ENCODE measurements at places on chromosomes 16 and 17.

DNA sequence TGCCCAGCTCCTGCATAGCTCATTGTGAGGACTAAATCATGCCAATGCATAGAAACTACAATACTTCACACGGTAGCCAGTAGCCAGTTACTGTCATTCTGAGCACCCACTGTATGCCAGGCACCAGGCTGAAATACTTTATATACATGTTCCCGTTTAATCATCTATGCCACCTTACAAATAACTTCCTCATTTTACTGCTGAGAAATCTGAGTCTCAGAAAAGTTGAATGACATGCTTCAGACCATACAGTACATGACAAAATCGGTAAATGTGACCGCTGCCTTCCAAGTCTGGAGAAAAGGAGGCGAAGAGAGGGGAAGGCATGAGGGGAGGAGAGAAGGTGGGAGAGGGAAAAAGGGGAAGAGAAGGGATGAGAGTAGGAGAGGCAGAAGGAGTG lies 9.2 kb upstream of the TLCD3B start:
- DNase-seq: no peak

DNA sequence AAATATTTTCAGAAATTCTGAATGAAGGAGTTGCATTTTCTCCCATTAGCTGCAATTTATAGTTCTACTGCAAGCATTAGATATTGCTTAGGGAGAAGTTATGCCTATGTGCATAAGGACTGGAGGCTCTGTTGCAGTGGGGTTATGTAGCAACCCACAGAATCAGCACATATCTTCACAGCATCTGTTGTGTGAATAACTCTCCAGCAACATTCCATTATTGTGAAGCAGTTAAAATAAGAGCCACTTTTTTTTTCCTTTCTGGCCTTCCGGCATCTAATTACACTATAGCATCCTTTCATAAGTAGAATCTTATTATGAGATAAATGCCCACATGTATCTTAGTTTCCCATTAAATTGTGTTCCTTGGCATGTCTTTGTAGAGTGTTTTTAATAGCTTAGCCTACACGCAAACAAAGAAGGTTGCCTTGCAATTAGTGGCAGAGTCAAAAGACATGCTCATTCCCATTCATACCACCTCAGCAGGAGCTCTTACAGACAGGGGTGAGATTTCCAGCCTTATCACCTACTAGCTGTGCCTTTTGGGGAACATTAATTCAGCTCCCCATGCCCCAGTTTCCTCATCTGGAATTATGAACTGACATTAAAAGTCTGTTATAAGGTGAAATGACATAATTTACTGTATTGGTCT lies 596.0 kb upstream of the GOT2 start:
- no peak for DNase-seq

GRCh38 chr16:23907457-23907902 lies 71.7 kb downstream of the PRKCB start:
- no peak for DNase-seq

DNA sequence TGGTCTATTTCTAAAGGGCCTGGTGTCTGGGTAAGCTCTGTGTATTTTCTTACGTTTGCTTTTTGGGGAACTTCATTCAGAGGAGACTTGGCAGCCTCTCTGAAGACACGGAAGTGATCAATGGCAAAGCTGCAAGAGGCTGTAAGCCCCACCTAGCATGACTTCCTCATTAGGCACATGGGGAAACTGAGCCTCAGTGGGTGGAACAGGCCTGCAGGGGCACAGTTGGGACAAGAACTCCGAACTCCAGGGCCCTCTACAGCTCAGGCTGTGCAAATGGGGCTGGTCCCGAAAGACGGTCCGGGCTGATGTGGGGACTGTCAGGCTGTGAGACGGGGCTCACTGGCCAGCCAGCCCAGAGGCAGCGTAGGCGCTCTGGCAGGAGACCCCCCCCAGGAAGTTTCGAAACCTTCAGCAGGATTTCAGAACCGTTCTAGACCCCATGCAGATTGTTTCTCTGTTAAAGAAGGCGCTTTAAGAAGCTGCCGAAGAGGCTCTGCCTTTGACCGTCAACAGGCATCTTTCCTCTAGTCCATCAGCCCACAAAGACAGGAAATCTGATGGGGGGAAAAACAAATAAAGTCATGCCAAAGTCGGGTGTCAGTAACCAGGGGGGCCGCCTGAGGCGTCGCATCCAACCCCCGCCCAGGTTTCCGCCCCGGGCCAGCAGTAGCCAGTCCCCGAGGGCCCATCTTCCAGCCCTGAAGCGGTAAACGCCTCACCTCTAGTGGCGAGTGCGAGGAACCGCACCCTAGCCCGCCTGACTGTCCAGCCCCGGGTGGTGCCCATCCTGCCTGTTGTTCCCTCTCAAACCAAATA lies 79.8 kb upstream of the TBC1D3K start:
- peak; percentile 72 for DNase-seq

- no peak for DNase-seq
Measured at GRCh38 chr17:45143094-45143670, 5.1 kb upstream of the HEXIM1 start.

DNA sequence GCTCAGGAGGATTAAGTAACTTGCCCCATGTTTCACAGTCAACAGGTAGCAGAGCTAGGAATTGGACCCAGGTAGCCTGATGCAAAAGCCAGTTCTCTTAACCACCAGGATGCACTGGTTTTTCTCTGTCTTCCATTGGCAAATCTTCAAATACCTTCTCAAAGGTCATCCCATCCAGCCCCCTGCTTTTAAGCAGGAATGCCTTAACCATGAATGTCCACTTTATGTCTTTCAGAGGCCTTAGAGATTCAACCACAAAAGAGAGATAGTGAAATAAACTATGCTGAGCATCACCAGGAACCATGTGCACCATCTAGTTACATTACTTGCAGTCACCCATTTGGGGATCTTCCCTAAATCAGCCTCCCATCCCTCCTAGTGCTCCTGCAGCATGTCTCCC lies 94.3 kb downstream of the C17orf67 start:
- no peak for DNase-seq

DNA sequence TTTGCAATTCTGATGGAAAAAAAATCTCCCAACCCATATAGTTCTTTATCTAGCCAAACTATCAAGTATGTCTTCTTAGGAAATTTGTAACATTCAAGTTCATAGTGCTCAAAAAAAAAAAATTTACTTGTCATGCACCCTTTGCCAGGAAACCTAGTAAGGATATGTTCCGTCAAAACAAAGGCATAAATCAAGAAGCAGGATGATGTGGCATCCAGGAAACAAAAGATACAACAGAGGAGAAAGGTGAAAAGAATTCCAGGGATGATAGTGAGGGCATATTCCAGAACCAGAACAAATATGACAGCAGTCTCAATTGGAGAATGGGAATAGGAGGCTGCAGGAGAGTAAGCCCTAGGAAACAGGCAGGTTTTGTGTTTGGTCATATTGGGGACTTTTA lies 104.6 kb downstream of the SPAG9 start:
- no peak for DNase-seq

DNA sequence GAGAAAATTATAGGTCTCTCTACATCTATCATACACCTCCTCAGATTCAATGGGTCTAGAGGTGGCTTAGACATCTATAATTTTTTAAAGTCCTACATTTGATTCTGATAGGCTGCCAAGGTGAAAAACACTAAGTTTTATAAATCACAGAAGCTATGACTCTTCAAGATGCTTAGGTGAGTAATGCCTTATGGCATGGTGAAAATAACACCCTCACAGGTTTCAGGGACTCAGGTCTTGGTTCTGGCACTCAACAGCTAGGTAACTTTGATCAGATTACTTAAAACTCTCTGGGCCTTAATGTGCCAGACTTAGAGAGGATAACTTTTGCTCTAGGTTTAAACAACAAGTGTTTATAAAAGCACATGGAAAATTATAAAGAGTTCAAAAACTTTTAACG lies 2.0 kb upstream of the COX10 start:
- no peak for DNase-seq

- no peak for DNase-seq
Measured at GRCh38 chr17:4049546-4049945, 85.3 kb upstream of the ATP2A3 start.

- no peak for DNase-seq
Measured at GRCh38 chr16:11139326-11140097, 116.5 kb downstream of the SOCS1 start.

DNA sequence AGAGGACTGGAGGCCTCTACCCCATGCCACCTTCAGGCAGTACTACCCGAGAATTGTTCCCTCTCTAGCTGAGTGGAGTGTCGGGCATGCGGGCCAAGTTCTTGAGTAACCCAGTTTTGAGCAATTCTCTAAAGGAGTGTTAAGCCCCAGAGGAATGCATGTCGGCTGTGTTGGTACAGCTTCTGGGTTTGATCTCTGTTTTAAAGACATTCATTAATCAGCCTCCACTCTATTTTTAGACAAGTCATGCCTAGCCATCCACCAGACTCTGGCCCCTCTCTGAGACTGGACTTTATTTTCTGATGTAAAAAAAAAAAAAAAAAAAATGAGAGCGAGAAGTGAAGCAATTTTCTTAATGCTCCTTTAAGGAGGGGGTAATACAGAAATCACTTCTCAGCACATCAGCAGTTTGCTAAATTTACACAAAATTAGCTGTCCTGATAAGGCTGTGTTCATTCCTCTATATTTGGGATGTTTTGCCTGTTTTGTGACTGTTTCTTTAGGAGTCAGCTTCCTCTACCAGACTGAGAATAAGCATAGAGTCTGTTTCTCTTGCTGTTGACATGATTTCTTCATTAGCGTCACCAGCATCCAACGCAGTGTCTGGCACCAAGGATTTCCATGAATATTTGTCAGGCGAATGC lies 88.7 kb downstream of the AXIN2 start:
- no peak for DNase-seq

GRCh38 chr16:57268804-57269800 lies 15.4 kb downstream of the PLLP start:
- DNase-seq: no peak

- no peak for DNase-seq
Measured at GRCh38 chr17:36743130-36743529, 141.7 kb downstream of the MRM1 start.

GRCh38 chr16:28495098-28495793 lies 803 bp downstream of the APOBR start:
- no peak for DNase-seq

DNA sequence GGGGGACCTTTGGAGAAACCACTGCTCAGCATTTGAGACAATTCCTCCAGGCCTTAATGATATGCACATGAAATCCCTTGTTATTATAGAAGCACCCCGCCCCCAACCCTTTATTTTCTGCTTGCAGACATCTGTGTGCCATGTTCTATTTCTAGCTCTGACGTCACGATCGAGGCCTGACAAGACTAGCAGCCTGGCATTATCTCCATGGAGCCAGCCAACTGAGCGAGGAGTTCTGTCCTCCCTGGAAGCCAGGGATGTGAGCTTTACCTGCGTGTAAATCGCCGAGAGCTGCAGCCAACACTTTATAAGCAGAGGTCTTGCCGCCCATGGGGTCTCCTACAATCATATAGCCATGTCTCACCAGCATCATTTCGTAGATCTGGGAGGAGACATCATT lies 116.9 kb downstream of the DNAH3 start:
- DNase-seq: no peak

- no peak for DNase-seq
Measured at GRCh38 chr17:50050431-50051032, 5.4 kb upstream of the ITGA3 start.

DNA sequence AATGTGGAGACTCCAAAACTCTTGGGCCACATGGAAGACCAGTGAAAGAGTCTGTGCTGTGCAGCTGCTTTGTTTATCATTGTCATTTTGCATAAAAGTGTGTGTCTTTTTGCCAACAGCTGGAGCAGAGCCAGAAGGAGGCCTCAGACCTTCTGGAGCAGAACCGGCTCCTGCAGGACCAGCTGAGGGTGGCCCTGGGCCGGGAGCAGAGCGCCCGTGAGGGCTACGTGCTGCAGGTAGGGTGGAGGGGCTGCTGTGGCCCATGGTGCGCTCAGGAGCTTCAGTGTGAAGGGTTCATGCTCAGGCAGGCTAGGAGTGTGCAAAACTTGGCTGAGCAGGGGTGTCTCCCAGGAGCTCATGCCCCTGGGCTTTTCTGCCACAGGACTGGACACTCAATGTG lies 45.0 kb downstream of the PLD6 start:
- no peak for DNase-seq

GRCh38 chr16:8552487-8553221 lies 37.7 kb downstream of the TMEM114 start:
- no peak for DNase-seq

DNA sequence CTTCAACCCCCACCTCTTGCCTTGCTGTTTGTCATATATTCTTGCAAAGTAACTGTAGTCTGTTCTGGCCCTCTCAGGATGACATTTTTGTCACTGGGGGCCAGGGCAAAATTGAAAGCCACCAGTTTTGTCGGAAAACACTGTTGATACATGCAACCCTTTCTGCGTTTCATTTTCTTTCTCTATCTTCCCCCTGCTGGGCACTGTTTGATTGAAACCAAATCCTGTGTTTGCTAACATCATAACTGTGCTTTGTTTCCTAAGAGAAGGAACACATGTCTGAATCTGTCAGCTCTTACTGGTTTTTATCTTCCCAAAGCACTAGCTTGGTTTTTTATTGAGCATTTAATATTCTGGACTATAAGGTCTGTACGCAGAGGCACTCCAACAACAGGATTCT lies 11.7 kb upstream of the CPPED1 start:
- no peak for DNase-seq

DNA sequence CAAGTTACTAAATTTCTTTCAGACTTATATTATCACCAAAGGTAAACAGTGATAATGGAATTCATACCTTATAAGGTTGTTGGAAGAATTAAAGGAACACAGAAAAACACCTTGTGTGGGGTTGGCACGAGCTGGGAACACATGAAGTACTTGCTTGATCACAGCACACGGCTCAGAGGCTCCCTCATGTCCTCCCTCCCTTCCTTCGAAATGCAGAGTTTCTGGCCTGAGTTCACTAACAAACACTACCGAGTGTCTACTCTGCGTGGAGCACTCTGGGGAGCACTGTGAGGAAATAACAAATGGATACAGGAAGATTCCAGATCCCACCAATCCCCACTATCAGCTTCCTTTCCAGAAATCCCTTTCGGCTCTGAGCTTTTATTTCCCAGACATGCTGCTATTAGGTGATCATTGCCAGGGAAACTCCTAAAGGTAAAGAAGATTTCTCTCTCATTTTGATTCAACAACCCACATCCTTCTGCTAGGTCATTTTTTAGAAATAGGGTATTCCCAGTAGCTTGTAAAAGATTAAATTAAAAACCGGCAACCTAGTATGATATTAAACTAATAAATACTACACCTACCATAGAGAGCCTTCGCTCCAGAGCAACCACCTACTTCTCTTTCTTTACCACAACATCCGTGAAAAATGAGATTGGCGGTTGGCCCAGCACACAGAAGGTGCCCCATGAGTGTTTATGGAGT lies 6.1 kb upstream of the HNF1B start:
- no peak for DNase-seq

GRCh38 chr17:73278465-73279453 lies 17.1 kb upstream of the CPSF4L start:
- DNase-seq: no peak

GRCh38 chr17:39194089-39194984 lies 3.1 kb downstream of the CACNB1 start:
- DNase-seq: no peak

DNA sequence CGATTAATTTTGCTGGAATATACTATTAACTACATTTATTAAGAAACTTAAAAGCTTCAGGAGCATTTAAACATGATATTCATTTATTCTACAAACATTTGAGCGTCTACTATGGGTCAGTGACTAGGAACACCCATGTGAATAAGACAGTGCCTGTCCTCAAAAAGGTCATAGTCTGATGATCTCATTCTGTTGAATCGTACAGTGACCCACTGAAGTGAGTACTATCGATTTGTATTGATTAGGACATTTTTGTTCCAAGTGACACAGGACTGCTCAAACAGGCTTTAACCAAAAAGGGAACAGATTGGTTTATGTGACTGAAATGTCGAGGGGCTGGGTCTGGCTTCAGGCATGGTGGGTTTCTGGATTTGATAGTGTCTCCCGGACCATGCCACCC lies 68.6 kb downstream of the WSB1 start:
- DNase-seq: no peak
